ENCODE measurements at places on chromosomes 6 and 20.
A peak's percentile ranks its signal among the peaks of the same experiment; 100 is the strongest.

DNA sequence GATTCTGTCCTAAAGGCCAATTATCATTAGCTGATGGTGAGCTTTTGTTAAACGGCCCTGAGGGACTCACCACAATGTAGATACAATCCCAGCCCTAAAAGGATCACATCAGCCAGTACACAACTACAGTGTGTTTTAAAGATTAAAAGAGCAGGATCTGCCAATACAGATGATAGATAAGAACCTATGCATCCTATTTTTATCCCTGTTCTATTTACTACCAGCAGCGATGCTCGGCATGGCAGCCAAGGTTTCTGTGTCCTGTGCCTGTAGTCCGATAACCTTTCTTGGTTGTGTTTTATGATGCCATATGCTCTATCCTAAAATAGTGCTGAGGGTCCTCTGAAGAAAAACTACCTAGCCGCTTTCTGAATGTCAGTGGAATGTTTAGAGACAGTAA, 289.4 kb downstream of the PHACTR1 start:
- no peak for DNase-seq

DNA sequence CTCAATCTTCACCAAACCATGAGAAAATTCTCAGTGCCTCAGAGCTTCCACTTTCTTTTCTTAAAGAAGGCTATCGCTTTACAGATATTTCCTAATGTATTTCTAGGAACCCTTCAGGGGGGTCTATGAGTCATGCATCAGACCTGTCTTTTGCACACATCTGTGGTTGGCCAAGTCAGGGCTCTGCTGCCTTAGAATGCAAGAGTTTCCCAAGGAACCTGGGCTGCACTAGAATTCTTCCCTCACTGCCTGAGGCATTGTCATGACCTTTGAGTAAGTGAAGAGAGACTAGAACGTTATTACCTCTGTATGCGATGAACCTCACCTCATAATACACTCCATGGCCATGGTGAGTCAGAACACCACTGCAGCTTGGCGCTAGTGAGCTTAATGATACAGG, 365.0 kb upstream of the ID4 start:
- no peak for DNase-seq

DNA sequence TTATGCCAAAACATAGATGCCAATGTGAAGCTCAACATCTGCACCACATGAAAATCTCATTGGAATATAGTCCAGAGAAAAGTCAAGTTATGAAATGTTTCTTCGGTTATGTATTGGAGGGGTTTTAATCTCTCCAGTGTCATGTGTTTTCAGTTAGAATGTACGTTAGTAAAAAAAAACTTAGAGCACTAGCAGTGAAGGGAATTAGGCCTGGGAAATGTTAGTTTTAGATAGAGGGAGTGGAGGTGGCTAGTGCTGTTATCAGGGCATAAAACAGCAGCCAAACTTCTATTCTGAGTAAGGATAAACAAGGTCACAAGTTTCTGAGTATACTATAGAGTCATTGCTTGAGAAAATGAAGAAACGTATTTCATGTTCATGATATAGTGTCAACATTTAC, 42.9 kb downstream of the HDGFL1 start:
- DNase-seq, result no peak

- DNase-seq, result no peak
Observed at GRCh38 chr6:127833336-127833735, 67.5 kb downstream of the THEMIS start.

GRCh38 chr6:113707194-113707593, 150.0 kb upstream of the MARCKS start:
- DNase-seq, result no peak

GRCh38 chr6:11575408-11576033, 38.0 kb downstream of the TMEM170B start:
- DNase-seq, result peak; percentile 14

- DNase-seq, result no peak
Observed at GRCh38 chr6:83846291-83846690, 6.9 kb upstream of the RIPPLY2 start.

- no peak for DNase-seq
Observed at GRCh38 chr6:85015396-85015990, 251.1 kb upstream of the TBX18 start.

DNA sequence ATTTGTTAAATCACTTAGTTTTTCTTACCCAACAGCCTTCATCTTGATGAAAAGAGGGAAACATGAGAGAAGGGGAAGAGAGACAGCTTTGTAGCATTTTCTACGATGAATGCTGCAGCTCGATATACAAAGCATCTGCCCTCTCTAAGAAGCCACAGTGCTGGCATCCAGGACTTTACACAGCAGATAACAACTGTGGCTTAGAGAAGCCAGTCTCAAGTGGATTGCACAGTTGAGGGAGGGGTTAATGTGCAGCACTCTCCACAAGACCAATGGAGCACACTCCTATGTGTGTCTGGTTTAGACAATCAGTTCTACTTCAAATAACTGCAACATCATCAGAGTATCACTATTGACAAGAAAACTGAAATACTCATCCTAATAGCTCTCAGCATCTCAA, 5.8 kb downstream of the C6orf120 start:
- DNase-seq, result no peak

GRCh38 chr20:62782893-62783278, 13.4 kb upstream of the MRGBP start:
- no peak for DNase-seq

DNA sequence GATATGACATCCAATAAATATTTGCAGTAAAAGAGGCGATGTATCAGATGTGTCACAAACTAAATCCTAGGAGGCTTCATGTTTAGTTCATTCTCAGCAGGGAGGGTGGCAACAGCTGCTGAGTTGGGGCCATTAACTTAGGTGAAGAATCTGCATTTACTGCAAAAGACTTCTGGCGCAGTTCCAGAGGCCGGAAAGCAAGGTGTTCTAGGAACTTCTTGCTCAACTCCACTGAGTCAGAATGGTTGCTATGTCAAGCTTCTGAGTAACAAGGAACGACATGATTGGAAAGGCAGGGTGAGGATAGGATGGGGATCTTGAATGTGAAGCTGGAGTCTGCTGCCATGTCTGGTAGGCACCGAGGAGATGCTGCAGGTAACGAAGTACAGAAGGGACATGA, 11.7 kb downstream of the ADNP start:
- no peak for DNase-seq

DNA sequence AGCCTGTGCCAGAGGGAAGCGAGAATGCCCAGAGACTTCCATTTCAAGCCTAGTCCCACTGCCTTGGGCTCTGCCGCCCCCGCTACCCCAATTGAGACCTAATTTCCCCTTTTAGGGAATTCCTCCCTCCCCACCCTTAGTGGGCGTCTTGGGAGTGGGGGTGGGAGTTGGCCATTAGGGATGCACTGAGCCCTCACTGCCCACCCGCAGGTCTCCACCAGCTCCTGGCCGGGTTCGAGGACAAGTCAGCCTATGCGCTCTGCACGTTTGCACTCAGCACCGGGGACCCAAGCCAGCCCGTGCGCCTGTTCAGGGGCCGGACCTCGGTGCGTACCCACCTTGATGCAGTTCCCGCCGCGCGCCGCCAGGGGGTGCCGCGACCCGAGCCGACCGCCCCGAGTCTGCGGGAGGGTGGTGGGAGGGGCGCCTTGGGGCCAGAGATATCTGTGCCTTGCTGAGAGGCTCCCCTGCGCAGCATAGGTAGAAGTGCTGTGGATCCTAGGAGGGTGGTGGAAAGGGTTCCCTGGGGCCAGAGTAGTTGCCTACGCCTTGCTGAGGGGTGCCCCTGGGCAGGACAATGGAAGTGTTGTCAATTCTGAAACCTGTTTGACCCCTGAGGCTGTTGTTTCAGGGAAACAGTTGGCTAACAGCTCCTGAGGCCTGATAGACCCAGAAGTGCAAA, 9.2 kb downstream of the ITPA start:
- DNase-seq, result peak; percentile 75

DNA sequence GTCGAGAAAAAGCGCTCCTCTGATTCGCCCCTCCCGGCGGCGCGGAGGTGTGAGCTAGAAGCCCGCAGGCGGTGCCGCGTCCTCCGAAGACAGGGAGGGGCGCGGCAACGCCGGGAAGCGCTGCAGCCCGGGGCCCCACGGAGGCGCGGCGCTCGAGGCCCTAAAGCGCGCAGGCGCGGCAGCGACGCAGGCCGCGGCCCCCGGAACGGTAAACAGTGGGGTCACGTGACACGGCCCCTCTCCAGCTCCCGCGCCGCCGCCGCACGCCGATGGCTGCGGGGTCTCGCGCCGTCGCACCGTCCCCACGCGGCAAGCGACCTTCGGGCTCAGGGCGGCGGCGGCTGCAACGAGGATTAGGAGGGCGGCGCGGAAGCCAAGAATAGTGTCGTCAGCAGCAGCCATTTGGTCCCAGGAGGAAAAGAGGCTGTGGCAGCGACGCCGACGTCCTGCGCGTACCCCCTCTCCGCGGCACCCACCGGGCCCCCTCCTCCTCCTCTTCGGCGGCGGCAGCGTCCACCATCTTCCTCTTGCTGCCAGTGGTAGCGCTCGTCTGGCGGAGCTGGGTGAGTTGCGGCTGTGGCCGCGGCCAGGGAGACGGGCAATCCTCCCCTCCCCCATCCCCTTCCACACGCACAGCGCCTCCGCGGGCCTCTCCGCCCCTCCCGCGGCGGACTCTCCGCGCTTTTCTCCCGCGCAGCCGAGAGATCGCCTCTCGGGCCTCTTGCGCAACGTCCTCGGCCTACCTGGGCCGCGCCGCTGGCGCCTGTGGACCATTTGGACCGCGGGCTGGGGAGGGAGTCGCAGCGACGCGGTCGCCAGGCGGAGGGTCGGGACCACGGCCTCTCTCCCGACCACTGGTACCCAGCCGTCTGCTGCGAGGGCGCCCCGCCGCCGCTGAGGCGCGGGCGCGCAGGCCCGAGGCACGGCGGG, at the start of gene PHF3:
PHF3 (plus strand) TSS at position 215 of the 930 bp plus-strand sequence. CDS start 10,750 bp downstream, outside the sequence.
- DNase-seq, result peak; percentile 92

DNA sequence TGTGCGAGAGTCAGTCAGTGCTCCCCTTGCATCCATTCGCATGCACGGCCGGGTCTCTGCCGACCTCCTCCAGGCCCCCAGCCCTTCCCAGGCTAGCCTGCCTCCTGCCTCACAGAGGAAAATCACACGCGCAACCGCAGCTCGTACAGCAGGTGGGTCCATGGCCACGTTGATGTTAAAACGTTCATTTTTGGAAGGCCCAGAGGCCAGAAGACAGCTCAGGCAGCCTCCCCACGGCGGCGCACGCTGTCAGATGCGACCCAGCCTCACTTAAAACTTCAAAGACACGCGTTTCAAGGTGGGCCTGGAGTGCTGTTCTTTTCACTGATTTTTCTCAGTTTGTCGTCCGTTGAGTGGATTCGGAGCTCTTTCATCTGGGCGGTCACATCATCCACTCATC, 276.5 kb downstream of the SMOC2 start:
- DNase-seq, result no peak

DNA sequence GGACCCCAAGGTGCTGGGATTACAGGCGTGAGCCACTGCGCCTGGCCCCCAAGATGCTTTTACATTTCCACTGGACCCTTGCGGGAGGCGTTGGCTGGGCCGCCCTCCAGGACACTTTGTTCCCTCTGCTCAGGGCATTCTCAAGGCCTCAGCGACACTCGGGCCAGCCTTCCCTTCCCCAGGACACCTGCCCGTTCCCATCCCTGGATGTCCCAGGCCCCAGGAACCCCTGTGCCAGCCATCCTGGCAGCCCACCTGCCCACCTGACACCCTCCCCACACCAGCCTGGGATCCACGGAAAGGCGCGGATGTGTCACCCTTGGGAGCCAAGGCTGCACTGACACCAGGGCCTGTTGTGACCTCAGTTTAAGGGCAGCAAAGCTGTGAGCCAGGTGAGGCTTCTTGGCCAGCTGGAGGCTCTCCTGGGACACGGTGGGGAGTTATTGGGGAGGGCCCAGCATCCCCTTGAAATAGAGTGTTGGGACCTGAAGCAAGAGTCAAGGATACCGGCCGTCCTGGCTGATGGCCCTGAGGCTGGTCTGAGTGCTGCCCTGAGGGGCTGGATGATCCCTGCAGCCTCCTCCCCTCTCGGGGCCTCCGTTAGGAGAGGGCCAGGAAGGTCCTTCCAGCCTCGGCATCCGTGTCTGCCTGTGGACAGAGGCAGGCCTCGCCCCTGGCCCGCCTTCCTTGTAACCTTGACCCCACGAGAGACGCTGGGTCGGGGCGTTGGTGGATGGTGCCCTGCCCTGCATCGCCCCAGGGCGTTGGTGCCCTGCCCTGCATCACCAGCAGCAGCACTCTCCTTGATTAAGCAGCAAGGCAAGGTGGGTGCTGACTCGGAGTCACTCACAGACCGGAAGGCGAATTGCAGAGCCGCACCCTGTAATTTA, 84.2 kb upstream of the BHLHE23 start:
- DNase-seq, result no peak

DNA sequence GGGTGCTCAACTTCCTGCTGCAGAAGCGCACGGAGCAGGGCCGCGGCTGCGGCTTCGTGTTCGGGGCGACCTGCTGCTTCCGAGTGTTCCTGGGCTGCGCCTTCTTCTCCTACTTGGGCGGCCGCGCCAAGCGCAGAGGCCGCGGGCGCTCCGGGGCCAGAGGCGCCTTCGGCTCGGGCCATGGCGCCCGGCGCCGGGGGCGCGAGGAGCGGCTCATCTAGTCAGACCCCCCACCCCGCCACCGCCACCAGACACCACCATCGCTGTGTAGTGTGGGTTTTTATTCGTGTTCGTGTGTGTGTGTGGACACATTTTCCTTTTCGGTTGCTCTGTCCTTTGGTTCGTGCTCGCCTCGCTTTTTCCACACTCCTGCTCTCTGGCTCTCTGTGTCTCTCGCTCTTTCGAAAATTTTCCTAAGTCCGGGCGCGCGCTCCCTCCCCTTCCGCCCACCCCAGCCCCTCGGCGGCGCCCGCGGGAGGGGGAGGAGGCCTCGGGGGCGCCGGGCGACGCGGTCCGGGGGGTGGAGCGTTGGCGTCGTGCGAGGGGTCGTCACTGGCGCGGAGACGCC, 38.1 kb downstream of the GNAS start:
- peak; percentile 84 for DNase-seq

DNA sequence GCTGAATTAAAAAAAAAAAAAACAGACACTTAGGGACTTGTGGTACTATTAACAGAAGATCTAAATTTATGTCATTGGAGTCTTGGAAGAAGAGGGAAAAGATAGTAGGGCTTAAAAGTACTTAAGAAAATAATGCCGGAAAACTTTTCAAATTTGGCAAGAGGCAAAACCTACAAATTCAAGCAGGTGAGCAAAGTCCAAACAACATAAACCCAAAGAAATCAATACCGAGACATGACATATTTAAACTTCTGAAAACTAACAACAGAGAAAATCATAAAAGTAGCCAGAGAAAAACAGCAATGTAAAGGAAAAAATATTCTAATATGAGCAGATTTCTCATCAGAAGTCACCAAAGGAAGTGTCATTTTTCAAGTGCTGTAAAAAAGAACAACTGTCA, 44.4 kb downstream of the EPM2A start:
- no peak for DNase-seq

GRCh38 chr6:44028789-44029310, 98.4 kb downstream of the MRPL14 start:
- DNase-seq, result no peak

Data from stimulated activated effector memory CD8-positive, alpha-beta T cell treated with anti-CD3 and anti-CD28 coated beads, Interleukin-12 subunit alpha, Interleukin-12 subunit beta, amount 100 ng/mL, for 72 hours (primary cell).